Activated CD4-positive, alpha-beta T cell treated with anti-CD3 and anti-CD28 coated beads, Interleukin-2, Interleukin-6, amounts not matched to agents 100 ng/mL and 50 ng/mL, durations not matched to agents 16 hours and 8 hours (primary cell): ENCODE measurements at places on chromosomes 12 and 14.

DNA sequence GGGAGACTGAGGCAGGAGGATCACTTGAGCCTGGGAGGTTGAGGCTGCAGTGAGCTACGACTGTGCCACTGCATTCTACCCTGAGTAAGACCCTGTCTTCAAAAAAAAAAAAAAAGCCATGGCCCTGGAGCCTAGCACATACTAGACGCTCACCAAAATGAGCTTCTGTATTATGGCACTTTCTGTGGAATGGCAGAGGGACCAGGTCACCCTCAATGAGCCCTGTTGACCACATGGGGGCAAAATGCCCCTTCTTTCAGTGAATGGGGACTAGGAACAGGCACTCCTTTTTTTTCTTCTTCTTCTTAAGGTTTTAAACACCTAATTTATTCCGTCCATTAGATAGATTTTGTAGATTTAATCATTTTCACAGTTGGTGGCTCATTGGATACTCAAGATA lies 50.5 kb downstream of the FAM222A start:
- no peak for DNase-seq

DNA sequence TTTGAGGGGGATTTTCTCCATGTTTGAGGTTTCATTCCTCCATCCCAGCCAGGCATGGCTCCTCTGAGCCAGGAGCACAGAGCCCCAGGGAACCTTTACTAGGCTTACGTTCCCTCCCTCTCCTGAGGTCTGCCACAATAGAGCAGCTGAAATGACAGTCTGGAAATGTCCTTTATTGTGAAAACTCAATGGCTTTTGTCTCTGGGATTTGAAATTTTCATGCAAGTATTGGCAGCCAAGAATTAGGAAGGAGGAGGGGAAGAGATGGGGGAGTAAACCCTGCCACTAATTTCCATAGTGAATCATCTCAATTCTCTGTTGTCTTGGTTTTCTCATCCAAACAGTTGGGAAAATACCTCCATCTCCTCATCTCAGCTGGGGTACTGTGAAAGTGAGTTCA lies 2.6 kb upstream of the PLEKHG3 start:
- DNase-seq = no peak

- no peak for DNase-seq
Observed at GRCh38 chr14:105549481-105549880, 23.1 kb downstream of the TMEM121 start.

GRCh38 chr14:67245104-67245503 lies 3.9 kb downstream of the PALS1 start:
- no peak for DNase-seq

DNA sequence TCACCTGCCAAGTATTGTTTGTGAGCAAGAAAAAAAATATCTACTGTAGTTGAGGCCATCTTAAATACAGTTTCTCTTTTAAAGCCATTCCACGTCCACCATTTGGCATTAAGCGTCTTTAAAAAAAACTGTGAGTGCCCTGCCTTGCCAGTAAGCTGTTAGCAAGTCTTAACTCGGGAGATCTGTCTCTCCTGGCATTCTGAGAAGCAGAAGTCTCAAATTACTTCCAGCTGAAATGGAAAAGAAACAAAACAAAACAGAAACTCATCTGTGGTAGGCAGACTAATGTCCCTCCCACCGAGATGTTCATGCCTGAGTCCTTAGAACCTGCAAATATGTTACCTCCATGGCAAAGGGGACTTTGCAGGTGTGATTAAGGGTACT lies 126.2 kb downstream of the CRADD start:
- no peak for DNase-seq

GRCh38 chr12:52946797-52947547 lies 1.9 kb upstream of the KRT18 start:
- DNase-seq = no peak

DNA sequence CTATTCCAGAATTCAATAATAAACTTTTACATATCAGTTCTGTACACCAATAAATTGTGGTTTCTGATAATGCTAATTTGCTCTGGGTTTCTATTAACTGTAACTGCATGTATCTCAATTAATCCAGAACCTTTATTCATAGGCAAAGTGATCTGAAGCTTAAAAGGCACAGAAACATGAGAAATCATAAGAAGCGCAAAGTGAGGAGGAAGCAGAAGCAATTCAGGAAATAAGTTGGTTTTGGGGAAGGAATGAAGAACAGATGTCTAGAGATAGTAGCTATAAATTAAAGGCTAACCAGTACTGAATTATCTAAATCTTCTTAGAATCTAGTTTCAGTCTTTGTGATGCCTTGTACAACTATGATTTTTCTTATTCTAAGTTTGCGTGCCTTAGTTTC lies 24.6 kb downstream of the KERA start:
- no peak for DNase-seq

GRCh38 chr14:71632440-71632946 lies 299.7 kb upstream of the RGS6 start:
- no peak for DNase-seq

DNA sequence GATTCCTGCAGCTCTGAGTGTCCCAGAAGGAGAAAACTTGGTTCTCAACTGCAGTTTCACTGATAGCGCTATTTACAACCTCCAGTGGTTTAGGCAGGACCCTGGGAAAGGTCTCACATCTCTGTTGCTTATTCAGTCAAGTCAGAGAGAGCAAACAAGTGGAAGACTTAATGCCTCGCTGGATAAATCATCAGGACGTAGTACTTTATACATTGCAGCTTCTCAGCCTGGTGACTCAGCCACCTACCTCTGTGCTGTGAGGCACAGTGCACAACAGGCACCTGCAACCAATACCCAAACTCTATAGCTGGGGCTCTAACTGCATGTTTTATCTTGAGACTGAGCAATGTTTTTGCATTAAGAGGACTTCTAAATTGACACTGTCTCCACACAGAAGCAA lies 379.2 kb upstream of the OR4E1 start:
- no peak for DNase-seq

- DNase-seq = no peak
Observed at GRCh38 chr12:75850721-75851462, 180.7 kb downstream of the PHLDA1 start.

DNA sequence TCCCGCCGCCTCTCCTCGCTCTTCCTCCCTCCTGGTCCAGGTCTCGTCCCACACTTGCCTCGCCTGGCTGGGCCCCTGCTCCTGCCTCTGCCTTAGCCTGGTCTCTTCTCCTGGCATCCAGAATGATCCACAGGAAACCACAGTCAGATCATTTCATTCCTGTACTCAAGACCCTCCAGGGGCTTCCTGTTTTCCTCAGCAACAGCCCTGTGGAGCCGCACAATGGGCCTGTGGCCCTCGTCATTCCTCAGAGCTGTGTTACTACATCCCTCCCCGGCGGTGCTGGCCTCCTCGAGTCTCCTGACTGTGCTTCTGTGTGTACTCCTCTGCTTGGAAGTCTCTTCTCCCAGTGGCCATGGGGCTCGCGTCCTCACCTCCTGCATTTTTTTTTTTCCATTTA lies 20.1 kb downstream of the ATP6V0A2 start:
- DNase-seq = no peak

DNA sequence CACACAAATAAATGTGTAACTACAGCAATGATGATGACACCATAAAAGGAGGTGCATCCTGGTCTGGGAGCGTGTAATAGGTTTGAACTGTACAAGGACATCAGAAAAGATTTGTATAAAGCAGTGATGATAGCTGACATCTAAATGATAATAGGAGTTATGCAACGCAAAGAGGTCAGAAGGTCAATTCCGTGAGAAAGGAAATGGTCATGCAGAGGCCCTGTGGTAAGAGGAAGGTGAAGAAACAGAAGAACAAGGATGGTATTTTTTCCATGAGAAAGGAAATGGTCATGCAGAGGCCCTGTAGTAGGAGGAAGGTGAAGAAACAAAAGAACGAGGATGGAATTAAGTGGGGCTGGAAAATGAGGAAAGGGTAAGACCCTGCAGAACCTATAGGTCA lies 106.7 kb upstream of the TMPO start:
- DNase-seq = no peak

DNA sequence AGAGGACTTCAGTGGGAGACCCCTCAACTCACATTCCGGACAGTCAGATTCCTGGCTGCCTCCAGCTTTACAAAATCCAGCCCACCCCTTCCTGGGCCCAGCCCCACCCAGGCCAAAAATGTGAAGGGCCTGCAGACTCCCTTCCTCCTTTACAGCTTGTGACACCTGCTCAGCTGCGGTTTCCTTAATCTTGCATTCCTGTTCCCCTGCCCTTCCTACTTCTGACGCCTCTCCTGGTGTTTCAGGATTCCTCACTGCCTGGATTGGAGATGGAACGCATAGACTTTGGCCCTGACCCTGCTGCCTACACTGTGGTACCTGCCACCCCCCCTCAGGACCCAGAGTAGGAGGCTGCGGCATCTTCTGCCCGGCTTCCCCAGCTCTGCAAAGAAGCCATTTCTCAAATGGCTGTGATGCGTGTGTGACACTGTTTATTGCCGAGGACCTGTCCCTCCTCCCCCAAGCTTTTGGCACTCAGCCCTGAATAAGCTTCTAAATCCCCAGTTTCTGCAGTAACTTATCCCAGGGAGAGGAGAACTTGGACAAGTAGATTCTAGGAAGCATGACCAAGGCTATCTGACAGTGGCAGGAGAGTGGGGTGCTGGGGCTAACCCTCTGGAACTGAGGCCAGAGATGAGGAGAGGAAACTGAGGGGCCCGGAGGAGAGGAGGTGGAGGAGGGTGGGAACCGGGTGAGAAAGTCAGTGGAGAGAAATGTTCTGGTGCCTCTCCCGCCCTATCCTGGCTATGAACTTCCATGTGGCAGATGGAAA lies 24.9 kb upstream of the BCDIN3D start:
- DNase-seq = no peak

- no peak for DNase-seq
Observed at GRCh38 chr12:2719392-2719791, 75.4 kb upstream of the FKBP4 start.

- DNase-seq = peak; percentile 57
Observed at GRCh38 chr12:106914796-106915634, 40.7 kb upstream of the TMEM263 start.

DNA sequence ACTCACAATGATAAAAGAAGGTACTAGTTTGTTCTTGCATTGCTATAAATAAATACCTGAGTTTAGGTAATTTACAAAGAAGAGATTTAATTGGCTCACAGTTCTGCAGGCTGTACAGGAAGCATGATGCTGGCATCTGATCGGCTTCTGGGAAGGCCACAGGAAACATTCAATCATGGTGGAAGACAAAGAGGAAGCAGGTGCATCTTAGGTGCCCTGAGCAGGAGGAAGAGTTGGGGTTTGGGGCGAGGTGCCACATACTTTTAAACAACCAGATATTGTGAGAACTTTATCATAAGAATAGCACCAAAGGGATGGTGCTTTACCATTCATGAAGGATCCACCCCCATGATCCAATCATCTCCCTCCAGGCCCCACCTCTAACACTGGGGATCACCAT lies 752.6 kb upstream of the FLRT2 start:
- no peak for DNase-seq

DNA sequence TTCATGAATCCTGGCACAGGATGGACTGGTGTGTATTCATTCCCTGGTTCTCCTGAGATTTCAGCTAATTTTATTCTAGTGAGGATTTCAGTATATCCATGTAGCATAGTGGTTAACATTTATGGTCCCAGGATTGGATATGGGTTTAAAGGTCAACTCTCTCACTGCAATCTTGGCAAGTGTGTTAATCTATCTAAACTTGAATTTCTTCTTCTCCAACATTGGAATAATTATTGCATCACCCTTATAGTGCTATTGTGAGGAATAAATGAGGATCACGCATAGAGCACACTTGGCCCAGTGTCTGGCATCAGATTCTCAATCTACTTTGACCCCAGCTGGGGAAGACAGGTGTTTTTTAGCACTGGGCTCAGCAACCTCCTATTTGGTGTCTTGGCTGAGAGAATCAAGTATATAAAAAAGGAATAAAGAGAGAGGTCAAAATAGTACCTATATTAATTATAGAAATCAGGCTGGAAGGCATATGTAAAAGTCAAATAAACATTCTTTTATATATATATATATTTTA lies 531.2 kb upstream of the ATP2B1 start:
- DNase-seq = no peak

- no peak for DNase-seq
Observed at GRCh38 chr12:49345825-49346658, 646 bp upstream of the DNAJC22 start.

DNA sequence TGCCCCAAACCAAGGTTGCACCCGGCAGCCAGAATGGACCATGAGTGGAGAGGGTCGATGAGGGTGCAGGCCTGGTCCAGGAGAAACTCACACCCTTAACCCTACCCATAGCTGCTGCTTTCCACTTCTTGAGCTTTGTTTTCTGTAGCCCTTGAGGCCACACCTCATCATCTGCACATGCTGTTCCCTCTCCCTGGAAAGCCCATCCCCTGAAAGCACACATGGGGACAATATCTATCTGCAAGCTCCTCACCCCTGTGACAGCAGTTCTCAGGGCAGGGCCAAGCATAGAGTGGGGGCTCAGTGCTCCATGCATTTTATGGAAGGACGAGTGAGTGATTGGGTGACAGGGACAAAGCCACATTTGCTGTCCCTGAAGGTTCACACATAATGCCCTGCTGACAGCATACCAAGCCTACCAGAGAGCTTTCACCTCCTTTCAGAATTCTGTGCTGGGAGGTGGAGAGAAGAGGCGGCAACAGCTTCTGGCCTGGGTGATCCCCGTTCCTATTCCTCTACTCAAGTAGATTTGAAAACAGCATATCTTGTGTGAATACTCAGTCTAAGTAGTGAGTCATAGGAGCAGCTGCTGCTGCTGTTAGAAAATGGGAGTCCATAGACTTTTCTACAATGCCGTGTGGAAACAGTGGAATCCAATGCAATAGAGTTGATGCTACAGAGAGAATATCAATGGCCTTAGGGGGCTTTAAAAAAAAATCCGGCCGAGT lies 44.6 kb downstream of the SRGAP1 start:
- no peak for DNase-seq

- DNase-seq = no peak
Observed at GRCh38 chr12:131799828-131800593, 28.2 kb upstream of the MMP17 start.

DNA sequence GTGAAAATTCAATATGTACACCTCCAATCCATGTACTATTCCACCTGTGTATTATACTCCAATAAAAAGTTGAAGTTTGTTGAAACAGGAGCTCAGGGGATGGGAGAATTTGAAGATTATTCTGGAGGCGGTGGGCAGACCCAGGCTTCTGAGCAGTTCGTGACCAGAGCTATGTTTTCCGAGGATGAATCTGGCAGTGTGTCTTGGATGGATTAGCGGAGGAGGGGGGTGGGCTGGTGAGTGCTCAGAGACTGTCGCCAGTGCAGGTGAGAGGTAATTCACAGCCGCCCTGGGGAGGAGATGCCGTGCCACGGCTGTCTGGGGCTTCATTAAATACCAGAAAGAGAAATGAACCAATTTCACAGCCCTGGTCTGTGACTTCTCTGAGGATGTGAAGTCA lies 283.0 kb upstream of the RTL1 start:
- DNase-seq = no peak

DNA sequence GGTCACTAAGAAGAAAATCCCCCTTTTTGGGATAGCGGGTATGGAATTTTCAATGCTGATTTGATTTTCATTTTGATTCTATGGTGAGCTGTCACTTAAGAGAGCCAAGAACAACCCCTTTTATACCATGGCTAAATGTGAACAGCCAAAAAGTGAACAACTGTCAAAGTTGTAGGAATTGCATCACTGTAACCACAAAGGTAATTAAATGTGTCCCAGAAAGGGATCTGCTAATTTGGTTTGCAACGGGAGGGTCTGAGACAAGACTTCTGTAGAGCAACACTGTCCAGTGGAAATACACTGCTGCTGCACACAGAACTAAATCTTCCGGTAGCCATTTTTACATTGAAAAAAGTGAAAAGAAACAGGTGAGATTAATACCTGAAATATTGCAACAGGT lies 14.6 kb downstream of the CHST11 start:
- no peak for DNase-seq

GRCh38 chr14:105279642-105280361 lies 21.0 kb downstream of the BRF1 start:
- no peak for DNase-seq

- peak; percentile 50 for DNase-seq
Observed at GRCh38 chr12:129911428-129912049, 7.7 kb upstream of the TMEM132D start.
